ENCODE measurements at places on chromosomes 4 and X.

DNA sequence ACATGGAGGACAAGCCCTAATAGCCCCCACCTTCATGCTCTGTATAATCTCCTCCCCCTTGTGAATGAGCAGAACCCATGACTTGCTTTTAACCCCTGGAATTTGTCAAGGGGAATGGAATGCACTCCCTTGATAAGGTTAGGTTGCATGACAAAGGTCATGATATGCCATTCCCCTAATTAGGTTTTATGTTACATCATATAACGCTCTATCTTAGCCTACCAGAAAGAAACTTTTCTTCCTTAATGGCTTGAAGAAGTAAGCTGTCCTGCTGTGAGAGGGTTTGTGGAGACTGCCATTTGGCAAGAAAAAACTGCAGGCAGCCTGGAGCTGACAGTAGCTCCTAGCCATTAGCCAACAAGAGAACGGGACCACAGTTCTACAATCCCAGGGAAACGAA lies 399.8 kb upstream of the MAD2L1 start:
- no peak for DNase-seq

GRCh38 chr4:156085100-156085499 lies 131.4 kb upstream of the CTSO start:
- no peak for DNase-seq

DNA sequence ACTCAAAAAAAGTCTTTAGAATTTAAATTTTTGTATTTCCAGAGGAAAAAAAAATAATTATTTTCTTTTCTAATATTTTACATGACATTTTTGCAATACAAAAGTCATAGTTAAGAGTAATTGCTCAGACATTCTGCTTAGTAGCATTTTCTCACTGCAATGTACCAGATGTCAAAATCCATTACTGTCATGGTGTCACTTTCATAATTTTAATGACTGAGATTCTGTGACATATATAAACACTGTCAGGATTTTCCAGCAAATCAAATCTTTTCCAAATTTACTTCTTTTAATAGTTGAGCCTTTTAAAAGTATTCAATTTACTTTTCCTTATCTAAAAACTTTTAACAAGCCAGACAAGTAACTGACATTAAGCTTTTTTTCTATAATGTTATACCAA lies 422.7 kb downstream of the GRIA2 start:
- DNase-seq, result no peak

GRCh38 chr4:8260656-8261111 lies 8.9 kb upstream of the HTRA3 start:
- DNase-seq, result no peak

GRCh38 chr4:56066493-56066892 lies 117.7 kb downstream of the CEP135 start:
- no peak for DNase-seq

DNA sequence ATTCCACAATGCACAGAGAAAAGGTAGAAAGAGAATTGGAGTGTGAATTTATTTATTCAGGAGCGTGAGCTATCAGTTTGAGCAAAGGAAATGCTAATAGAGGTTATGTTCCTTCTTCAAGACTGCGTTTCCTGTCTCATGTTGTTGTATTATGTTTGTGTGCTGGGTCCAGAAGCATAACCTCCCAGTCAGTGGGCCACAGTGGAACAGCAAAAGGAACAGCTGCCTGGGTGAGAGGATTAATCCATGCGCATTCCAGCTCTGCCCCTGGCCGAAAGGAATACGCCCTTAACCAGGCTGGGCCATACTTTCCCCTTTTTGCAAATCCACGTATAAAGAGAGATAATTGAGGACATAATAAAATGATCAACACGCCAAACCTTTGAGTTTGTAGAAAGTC lies 32.4 kb upstream of the ARX start:
- no peak for DNase-seq

GRCh38 chr4:47686294-47686872 lies 151.5 kb downstream of the CORIN start:
- peak; percentile 21 for DNase-seq

- no peak for DNase-seq
Observed at GRCh38 chrX:12681047-12681446, 110.2 kb upstream of the PRPS2 start.

GRCh38 chr4:25129917-25130316 lies 30.3 kb downstream of the SEPSECS start:
- DNase-seq, result no peak

- no peak for DNase-seq
Observed at GRCh38 chrX:20531667-20532066, 265.0 kb upstream of the RPS6KA3 start.

GRCh38 chrX:104347860-104348259 lies 93.1 kb upstream of the ESX1 start:
- no peak for DNase-seq

DNA sequence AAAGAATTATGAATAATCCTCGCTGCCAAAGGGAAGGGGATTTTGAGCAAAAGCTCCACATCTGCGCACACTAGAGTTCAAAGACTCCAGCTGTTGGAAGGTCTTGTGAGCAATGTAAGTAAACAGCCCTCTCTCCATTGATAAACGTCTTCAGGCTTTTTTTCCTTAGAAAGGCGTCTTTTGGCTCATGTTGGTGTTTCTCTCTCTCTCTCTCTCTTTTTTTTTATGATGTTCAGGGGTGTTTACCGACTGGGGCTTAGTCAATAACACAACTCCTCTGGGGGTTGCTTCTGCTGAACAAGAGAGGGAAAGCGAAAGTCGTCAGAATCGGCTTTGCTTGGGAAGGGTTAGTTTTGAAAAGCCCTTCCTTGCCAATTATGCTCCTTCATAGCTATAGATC lies 53.2 kb upstream of the C1QTNF7 start:
- no peak for DNase-seq

DNA sequence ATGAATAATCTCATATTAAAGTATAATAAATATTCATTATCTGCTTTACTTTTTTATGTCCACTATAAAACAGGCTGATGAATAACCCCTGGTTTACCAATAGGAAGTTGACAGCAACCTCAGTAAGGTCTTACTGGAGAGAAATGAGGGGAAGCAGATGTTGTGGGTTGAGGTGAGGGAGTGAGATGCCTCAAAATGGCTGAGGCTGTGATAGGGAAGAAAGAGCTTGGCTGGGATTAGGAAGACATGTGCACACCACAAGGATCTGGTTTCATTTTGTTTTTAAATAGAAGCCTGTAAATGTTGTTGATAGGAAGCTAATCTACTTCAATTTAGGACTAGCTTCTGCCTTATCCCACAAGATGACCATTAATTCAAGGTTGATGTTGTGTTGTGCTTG lies 14.4 kb upstream of the CYBB start:
- no peak for DNase-seq

DNA sequence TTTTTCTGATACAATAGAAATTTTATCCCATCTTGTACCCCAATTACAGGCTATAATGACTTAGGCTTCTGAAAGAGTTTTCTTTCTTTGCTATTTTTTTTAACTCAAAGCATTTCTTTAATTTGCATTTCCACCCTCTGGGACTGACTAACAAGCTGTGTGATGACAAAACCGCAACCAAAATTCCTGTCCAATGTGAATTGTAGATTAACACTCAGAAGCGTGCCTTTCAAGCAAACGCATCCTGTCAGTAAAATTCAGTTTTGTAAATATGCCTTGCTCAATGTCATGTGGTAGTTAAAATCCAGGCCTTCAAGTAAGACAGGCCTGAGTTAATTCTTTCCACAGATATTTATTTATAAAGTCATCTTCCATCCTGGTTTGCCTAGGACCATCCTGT lies 50.3 kb downstream of the STK32B start:
- DNase-seq, result no peak

All from stimulated activated CD8-positive, alpha-beta memory T cell treated with anti-CD3 and anti-CD28 coated beads, Interleukin-4, amount 100 ng/mL, for 1 hour (primary cell).